Esophagus squamous epithelium (tissue), 5 donors: ENCODE measurements at places on chromosomes 3 and 15.

- peak overlapping the region; percentile 89 for H3K27ac ChIP-seq
- no peaks in the 10 kb centered on the region for H3K4me1 ChIP-seq
- no peak for DNase-seq
- peak overlapping the region; percentile 44 for H3K4me3 ChIP-seq
- peaks cover 74% of the 10 kb centered on the region for H3K27me3 ChIP-seq
These were observed 1.2 kb upstream of the C3orf70 start for GRCh38 chr3:185153861-185154629.

- no peak overlapping the region for H3K27ac ChIP-seq
- no peak for DNase-seq
- H3K27me3 ChIP-seq: no peaks in the 10 kb centered on the region
These were observed 14.1 kb downstream of the MYL3 start for GRCh38 chr3:46849045-46849631.

- H3K27ac ChIP-seq: no peak overlapping the region
- no peak for DNase-seq
- H3K4me3 ChIP-seq: no peak overlapping the region
- no peaks in the 10 kb centered on the region for H3K4me1 ChIP-seq
These were observed 216.9 kb downstream of the IGSF11 start for GRCh38 chr3:118817748-118818165.

DNA sequence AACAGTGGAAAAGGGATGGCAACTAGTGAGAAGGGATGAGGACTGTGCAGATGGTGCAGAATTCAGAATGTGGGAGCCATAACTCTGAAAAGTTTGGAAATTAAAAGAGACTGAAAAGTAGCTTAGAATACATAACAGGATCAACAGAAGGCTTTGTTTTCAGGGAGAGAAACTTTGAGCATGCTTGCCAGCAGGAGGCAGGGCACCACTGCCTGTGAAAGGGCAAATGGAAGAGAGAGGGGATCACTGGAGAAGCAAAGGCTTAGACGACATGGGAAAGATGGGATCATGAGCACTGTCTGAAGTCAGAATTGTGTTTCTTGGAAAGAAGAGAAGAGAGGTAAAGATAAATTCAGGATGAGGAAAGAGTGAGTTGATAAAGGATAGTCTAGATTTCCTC lies 99.6 kb downstream of the ABI3BP start:
- H3K4me3 ChIP-seq: no peak overlapping the region
- H3K36me3 ChIP-seq: no peaks in the 10 kb centered on the region
- no peak overlapping the region for H3K27ac ChIP-seq
- no peaks in the 10 kb centered on the region for H3K4me1 ChIP-seq
- no peak for DNase-seq

GRCh38 chr15:98853617-98854420 lies 153.8 kb downstream of the PGPEP1L start:
- H3K36me3 ChIP-seq: no peaks in the 10 kb centered on the region
- no peak for DNase-seq
- peaks cover 51% of the 10 kb centered on the region for H3K4me1 ChIP-seq
- H3K27ac ChIP-seq: peak overlapping the region; percentile 87

DNA sequence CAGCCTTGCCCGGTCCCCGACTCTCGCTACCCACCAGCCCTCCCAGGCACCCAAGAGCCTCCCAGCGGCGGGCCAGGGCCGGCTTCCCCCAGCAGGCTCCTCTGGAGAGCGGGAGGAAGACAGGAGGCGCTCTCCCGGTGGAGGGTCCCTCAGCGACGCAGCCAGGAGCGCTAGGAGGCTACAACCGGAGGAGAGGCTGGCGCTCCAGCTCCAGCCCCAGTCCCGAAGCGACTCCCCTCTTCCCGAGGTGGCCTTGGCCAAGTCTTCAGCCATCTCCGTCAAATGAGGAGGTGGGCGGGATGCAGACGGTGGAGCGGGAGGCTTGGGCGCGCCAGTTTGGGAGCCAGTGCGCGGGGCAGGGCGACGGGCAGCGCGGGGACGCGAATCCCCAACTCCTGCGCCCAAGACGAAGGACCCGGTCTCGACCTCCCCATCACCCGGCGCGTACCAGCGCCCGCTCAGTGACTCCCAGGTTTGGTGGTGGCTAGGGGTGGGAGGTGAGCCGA lies 722 bp downstream of the CHRNA3 start:
- peaks cover 17% of the 10 kb centered on the region for H3K27me3 ChIP-seq
- H3K36me3 ChIP-seq: no peaks in the 10 kb centered on the region
- peaks cover 15% of the 10 kb centered on the region for H3K4me1 ChIP-seq
- H3K27ac ChIP-seq: no peak overlapping the region
- H3K4me3 ChIP-seq: peak overlapping the region; percentile 18
- DNase-seq: no peak

DNA sequence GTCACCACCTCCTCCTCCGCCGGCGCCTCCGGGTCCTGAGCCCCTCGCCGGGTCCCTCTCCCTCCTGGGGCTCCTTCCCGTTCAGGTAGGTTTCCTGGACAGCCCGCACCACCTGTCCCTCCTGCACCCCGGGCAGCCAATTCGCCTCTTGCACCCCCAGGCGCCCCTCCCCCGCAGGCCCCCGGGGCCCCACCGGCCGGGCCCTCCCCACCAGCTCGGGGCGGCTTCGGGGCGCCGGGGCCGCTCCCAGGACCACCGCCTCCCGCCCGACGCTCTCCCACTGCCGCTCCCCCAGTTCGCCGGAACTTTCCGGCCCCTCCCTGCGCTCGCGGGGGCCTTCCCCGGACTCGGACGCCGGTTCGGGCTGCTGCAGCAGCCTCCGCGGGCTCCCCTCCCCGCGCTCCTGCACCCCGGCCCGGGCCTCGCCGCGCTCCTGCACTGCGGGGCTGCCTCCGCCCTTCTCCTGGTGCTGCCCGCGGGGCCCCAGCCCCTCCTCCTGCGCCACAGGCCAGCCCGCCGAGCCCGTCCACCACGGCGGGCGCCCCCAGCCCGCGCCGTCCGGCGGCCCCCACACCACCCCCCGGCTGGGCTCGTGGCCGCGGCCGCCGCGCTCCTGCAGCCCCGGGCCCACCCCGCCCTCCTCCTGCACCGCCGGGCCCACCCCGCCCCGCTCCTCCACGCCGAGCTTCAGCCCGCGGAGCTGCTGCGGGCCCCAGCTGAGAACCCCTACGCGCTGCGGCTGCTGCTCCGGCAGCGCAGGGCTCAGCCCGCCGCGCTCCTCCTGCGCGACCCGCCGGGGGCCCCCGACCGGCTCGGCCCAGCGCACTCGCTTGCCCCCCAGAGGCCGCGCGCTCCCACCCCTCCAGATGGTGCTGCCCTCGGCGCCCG lies 587 bp upstream of the TNK2 start:
- peak overlapping the region; percentile 92 for H3K27ac ChIP-seq
- no peaks in the 10 kb centered on the region for H3K27me3 ChIP-seq
- H3K4me3 ChIP-seq: peak overlapping the region; percentile 75
- no peaks in the 10 kb centered on the region for H3K36me3 ChIP-seq

GRCh38 chr3:117628823-117629291 lies 919.3 kb downstream of the TUSC7 start:
- no peak overlapping the region for H3K4me3 ChIP-seq
- H3K4me1 ChIP-seq: no peaks in the 10 kb centered on the region
- H3K27me3 ChIP-seq: no peaks in the 10 kb centered on the region
- no peak overlapping the region for H3K27ac ChIP-seq
- no peak for DNase-seq

- no peak for DNase-seq
- H3K27ac ChIP-seq: no peak overlapping the region
- H3K27me3 ChIP-seq: no peaks in the 10 kb centered on the region
- H3K4me3 ChIP-seq: no peak overlapping the region
- H3K36me3 ChIP-seq: peaks cover 9% of the 10 kb centered on the region
These were observed 9.9 kb upstream of the NUDT16 start for GRCh38 chr3:131371688-131372066.

DNA sequence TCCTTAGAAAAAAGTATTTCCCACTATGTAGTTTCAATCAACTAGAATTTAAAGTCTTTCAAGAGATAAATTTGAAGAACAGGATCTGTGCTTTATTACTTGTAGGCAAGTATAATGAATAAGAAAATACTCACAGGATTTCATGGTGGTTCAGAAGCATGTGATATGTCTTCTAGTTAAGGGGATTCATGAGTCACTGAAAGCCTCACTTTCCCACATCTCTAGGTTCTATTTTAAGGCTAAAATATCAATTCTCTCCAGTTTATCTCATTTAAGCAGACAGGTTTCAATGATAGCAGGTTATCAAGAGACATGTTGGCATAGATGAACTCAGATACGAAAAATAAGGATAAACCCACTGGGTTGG lies 437.8 kb upstream of the BCHE start:
- no peaks in the 10 kb centered on the region for H3K4me1 ChIP-seq
- H3K27me3 ChIP-seq: no peaks in the 10 kb centered on the region
- H3K4me3 ChIP-seq: no peak overlapping the region
- no peaks in the 10 kb centered on the region for H3K36me3 ChIP-seq
- DNase-seq: no peak

GRCh38 chr15:34233614-34234013 lies 8.8 kb downstream of the EMC4 start:
- H3K27ac ChIP-seq: no peak overlapping the region
- no peak overlapping the region for H3K4me3 ChIP-seq
- H3K36me3 ChIP-seq: peaks cover 34% of the 10 kb centered on the region
- no peaks in the 10 kb centered on the region for H3K4me1 ChIP-seq
- DNase-seq: no peak

GRCh38 chr15:52733088-52733487 lies 53.9 kb upstream of the ATOSA start:
- no peaks in the 10 kb centered on the region for H3K36me3 ChIP-seq
- H3K4me1 ChIP-seq: peaks cover 19% of the 10 kb centered on the region
- no peak overlapping the region for H3K4me3 ChIP-seq
- no peak for DNase-seq
- H3K27ac ChIP-seq: no peak overlapping the region

GRCh38 chr3:45773072-45773471 lies 23.3 kb downstream of the SLC6A20 start:
- DNase-seq: no peak
- H3K4me3 ChIP-seq: no peak overlapping the region
- no peaks in the 10 kb centered on the region for H3K36me3 ChIP-seq
- H3K4me1 ChIP-seq: no peaks in the 10 kb centered on the region
- no peaks in the 10 kb centered on the region for H3K27me3 ChIP-seq
- H3K27ac ChIP-seq: no peak overlapping the region

DNA sequence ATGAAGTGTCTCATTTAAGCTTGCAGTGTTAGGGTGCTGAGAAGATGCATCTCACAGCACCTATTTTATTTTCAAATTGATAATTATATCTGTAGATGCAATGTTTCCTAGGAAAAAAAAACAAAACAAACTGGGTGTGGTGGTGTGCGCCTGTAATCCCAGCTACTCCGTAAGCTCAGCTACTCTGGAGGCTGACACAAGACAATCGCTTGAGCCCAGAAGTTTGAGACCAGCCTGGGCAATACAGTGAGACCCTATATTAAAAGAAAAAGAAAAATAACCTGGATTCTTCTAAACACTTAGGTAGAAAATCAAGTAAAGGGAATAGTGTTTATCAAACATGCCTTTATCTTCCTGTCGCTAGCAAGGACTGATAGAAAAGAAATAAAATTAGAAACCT lies 1.9 kb downstream of the MINDY2 start:
- H3K27me3 ChIP-seq: no peaks in the 10 kb centered on the region
- H3K4me3 ChIP-seq: peak overlapping the region; percentile 88
- no peaks in the 10 kb centered on the region for H3K36me3 ChIP-seq

DNA sequence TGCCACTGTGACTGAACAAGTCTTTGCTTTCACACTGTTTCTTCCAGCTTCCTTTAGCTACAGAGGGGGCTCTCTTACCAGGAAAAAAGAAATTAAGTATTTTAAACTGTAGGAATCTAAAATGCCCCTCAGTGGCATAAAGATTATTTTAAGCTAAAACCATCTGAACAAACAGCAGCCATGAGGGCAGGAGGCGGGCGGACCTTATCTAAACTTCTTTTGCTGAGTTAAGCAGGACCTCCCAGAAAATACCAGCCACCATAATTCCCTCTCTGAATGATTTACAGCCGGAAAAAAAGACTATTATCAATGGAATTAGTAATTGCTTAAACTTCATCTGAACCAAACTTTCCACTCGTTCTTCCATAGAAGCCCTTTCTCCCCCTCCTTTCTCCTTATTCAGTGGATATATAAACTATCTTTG lies 5.2 kb upstream of the TOPAZ1 start:
- H3K27ac ChIP-seq: no peak overlapping the region
- H3K27me3 ChIP-seq: no peaks in the 10 kb centered on the region
- H3K4me3 ChIP-seq: no peak overlapping the region
- DNase-seq: no peak
- peaks cover 11% of the 10 kb centered on the region for H3K4me1 ChIP-seq

DNA sequence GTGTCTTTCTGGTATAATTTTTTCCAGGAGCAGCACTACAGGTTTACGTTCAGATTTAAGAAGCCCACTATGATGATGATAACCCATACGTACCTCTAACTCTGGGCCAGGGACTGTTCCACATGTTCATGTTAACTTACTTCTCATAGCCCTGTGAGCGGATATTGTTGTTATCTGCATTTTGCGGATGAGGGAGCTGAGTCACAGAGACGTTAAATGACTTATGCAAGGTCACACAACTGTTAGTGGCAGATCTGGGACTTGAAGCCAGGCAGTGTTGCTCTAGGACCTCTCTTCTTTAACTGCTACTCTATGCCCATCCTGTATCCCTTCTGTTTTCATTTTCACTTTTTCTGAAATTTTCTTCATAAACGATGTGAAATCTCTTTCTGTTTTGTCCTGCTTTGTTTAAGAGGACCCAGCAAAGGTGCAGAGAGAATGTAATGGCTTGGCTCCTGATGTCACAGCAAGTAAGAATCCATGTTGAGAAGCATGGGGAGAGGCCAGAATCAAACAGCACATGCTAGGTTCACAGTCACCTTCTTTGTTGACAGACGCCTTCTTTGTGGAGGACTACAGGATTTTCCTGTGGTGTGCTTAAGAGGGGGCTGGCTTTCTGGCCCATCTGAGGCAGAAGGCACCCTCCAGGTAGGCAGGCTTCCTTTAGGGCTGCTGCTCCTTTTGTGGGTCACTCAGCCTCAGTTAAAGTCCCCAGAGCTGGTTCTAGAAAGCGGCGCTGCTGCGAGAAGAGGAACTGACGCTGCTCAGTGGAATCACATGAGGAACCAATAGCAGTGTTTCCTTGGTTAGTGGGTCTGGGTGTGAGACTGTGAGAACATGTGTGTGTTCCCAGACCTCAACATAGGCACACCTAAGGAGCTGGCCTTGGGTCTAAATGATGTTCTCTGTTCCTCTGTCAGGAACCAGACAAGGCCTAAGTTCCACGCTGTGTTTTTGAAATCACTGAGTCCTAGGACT lies 121.6 kb downstream of the TMEM108 start:
- no peaks in the 10 kb centered on the region for H3K4me1 ChIP-seq
- H3K4me3 ChIP-seq: no peak overlapping the region
- no peak overlapping the region for H3K27ac ChIP-seq
- H3K36me3 ChIP-seq: no peaks in the 10 kb centered on the region
- DNase-seq: no peak

GRCh38 chr15:57920911-57921310 lies 144.6 kb downstream of the ALDH1A2 start:
- peaks cover 11% of the 10 kb centered on the region for H3K27me3 ChIP-seq
- peaks cover 8% of the 10 kb centered on the region for H3K4me1 ChIP-seq
- H3K27ac ChIP-seq: no peak overlapping the region
- no peak for DNase-seq
- H3K36me3 ChIP-seq: no peaks in the 10 kb centered on the region

GRCh38 chr15:94252906-94253491 lies 21.6 kb downstream of the MCTP2 start:
- H3K27me3 ChIP-seq: no peaks in the 10 kb centered on the region
- no peaks in the 10 kb centered on the region for H3K4me1 ChIP-seq
- DNase-seq: no peak
- H3K27ac ChIP-seq: no peak overlapping the region
- no peaks in the 10 kb centered on the region for H3K36me3 ChIP-seq
- H3K4me3 ChIP-seq: no peak overlapping the region

GRCh38 chr15:61227950-61228936 lies 859 bp downstream of the RORA start:
- H3K4me3 ChIP-seq: peak overlapping the region; percentile 81
- no peak for DNase-seq
- no peaks in the 10 kb centered on the region for H3K4me1 ChIP-seq
- no peaks in the 10 kb centered on the region for H3K36me3 ChIP-seq
